ENCODE measurements at places on chromosomes 1 and 21. TPM values are rescaled to one million over a fixed set of nuclear protein-coding genes. Genes with fewer than 3 reads are reported as not detected.

DNA sequence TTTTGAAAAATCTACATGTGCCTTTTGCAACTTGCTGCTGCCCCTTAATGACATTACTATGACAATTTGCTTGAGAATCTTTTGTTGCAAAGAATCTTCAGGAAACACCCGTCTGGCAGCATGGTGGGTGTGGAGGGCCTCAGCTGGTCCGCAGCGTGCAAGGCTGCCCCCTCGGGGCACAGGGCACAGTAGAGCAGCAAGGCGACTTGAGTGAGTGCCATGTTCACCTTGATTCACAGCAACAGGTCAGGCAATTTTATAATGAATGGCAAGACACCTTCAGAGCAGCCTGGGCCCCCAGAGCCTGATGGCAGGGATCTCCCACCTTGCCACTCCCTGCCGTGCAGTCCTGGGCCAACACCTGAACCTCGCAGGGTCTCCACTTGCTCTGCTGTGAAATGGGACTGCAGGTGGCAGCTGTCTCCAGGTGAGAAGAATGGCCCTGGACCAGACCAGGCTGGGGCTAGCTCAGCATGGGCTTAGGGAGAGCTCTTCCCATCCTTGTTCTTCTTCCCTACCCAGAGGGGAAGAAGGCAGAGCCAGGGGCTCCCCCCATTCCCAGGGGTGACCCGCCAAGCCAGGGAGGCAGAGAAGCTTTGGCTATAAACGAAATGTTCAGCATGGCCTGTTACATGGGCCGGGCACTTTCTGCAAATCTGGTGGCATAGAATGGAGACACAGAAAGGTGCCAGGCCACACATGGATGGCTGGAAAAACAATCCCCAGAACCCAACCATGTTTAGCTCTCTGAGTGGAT, 34.5 kb upstream of the ACTRT2 start:
- no peak for DNase-seq

Gene LCE1A
- total RNA-seq: not detected

Gene CFAP57
- 0.32 TPM for total RNA-seq

- DNase-seq: no peak
Observed at GRCh38 chr1:56286506-56286905, 292.9 kb downstream of the PLPP3 start.

- DNase-seq: no peak
Observed at GRCh38 chr1:23589585-23589986, 30.3 kb upstream of the ID3 start.

Gene RIMS3
- total RNA-seq: not detected

Gene FMO5
- total RNA-seq: 4.9 TPM

- DNase-seq: no peak
Observed at GRCh38 chr1:193421487-193421886, 235.1 kb upstream of the B3GALT2 start.

DNA sequence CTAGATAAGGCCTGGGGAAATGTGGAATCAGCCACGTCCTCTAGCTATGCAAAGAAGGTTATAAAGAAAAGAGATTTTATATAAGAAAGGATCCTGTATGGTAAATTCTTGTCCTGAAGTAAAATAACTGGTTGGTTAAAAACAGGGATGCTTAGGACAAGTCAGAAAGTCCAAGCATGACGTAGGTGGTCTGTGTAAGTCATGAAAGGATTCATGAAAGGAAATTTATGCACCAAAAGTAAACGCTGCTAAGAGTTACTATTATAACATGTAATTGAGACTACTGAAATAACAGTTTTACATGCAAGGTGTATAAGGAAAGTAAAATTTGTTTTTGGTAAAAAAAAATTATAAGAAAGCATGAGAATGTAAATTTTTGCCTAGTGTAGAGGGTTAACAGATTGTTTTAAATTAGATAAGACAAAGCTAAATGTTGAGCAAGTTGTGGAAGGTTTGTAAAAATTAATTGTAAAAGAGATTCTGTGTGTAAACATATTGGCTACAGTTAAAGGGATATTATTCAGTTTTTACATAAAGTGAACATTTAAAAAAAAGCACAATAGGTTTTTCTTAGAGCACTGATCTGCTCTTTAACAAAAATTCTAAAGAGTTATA, 43.9 kb downstream of the PIGK start:
- peak; percentile 7 for DNase-seq

Gene AADACL3
- not detected for total RNA-seq

DNA sequence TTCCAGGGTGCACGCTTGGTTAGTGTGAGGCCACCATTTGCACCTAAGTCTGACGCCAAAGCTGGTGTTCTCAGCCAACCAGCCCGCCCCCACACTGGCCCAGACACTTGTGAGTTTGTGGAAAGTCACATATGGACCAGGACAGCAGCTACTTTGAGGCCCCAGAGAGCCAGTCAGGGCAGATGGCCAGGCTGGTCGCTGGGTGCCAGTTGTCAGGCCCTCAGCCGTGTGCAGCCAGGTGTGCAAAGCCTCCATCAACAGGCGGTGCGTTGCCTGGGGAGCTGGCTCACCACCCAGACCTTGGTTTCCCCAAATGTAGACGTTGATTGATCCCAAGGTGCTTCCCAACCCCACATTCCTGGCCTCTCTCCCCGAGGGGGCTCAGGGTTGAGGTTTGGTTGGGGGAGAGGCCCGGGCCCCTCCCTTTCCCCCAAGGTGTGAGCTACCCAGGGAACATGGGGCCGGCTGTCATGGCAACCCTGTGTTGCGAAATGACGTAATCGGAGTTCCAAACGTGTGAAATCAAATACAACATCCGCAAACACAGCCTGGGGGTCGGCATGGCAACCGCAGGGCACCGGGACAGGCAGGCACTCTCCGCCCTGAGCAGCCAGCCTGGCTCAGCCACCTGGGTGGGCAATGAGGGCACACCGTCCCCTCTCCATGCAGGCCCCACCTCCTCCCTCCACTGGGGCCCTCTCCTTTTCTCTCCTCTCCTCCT, 42.2 kb upstream of the WNT4 start:
- no peak for DNase-seq

DNA sequence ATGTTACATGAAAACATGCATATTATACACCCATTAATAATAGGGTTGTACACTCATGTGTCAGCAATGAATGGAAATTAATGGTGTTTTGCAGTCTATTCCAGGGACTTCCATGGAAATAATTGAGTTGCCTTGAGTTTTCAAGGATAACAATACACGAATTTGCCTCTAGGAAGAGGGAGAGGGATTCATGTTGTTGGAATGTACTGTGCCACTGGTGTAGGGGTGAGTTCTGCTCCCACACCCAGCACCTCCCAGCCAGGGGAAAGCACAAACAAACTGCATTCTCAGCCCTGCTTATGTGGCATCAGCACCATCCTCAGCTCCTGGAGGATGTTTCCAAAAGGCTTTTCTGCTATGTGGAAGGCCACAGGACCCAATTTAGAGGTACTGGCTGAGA, 57.8 kb downstream of the BCAR3 start:
- DNase-seq: peak; percentile 90

Gene TMEM61
- total RNA-seq: not detected

DNA sequence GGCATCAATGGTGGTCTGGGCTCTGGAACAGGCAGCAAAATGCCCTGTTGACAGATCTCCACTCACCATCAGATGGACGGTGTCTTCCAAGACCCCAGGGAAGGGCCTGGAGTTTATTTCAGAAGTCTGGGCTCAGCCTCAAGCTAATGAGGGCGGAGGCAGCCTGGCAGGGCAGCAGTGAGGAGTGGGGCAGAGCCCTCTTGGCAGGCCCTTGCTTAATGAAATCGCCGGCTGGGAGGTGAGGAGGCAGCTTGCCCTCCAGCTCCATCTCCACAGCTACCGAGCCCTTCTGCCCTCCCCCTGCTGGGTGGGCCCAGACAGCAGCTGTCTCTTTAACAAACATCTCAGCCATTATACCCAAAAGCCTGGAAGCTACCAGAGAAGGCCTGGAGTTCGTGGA, 22.0 kb upstream of the GRIK3 start:
- no peak for DNase-seq

DNA sequence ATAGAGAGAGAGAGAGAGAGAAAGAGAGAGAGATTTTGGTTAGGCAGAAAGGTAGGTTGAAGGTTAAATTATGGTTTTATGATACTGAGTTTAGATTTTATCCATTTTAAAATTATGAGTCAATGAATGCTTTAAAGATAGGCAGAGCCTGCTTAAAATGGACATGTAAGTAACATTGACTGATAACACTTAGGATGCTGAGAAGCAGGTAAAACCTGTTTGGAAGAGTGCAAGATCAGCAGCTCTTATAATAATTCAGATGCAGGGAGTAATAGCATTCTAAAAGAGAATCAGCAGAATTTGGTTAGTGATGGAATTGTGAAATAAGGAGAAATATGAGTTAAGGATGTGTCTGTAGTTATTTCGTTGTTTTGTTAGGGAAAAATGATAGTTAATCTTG, 446.6 kb downstream of the PLA2G4A start:
- no peak for DNase-seq

DNA sequence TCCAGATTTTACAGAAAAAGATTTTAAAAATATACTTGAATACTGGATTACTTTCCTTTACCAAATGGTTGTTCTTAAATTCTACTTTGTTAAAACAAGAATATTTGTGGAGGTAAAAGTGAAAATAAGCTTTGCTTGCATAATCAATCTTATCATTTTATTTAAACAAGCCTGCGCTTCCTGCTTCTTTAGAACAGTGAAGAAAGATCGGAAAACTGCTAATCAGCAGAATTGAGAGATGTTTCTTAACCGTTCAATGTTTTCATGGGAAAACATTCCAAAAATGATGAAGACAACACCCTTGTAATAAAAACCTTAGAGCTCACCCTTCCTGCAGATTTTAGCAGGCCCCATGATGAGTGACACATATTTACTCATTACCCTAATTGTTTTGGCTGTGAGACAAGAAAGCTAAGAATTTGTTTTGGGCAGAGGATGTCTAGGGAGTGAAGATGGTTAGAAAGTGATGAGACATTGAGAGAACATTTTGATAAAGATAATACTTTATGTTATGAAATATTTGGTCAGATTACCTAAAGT, 72.6 kb downstream of the TPR start:
- peak; percentile 48 for DNase-seq

Gene KLHL21
- 52.9 TPM for total RNA-seq

- peak; percentile 72 for DNase-seq
Observed at GRCh38 chr21:33751120-33751519, 108.8 kb downstream of the ITSN1 start.

Gene CHIA
- not detected for total RNA-seq

Gene ZRANB2
- total RNA-seq: 33.8 TPM

DNA sequence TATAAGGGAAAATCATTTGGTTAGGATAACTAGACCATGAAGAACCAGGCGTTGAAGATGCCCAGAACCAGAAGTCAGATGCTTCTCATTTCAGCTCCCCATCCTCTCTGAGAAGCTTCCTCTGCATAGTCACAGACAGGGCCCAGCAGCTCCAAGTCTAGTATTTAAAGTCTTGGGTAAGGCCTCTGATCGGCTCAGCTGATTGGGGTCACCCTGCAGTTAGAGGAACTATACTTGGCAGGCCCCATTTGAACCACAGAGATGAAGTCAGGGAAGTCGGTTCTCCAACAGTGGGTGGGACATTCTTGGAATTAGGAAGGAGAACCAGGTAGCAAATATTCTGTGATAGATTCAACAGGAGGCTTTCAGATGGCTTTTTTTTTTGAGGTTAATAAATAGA, 48.3 kb downstream of the SLC22A15 start:
- DNase-seq: no peak

Gene SLC5A9
- not detected for total RNA-seq

Gene DMBX1
- total RNA-seq: not detected

GRCh38 chr21:41816583-41817165, 49.8 kb upstream of the RIPK4 start:
- DNase-seq: peak; percentile 73

GRCh38 chr1:186994897-186995296, 166.1 kb downstream of the PLA2G4A start:
- DNase-seq: no peak

DNA sequence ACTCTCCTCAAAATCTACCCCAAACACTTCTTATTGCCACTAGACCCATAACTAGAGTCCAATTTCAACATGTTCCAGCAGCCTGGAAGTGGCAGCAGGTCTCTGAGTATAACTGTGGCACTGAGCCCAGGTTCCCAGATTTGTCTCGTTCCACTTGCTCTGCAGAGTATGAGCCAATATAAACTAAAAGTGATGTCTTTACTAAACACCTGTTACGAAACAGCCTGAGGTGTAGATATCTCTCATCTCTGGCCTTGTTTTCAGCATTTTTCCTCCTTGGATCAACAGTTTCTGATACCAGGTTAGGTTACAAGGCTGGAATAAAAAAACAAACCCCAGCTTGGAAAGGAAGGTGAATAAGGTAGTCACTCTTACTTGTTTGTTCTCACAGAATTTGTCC, 25.2 kb upstream of the PRDX6 start:
- no peak for DNase-seq

DNA sequence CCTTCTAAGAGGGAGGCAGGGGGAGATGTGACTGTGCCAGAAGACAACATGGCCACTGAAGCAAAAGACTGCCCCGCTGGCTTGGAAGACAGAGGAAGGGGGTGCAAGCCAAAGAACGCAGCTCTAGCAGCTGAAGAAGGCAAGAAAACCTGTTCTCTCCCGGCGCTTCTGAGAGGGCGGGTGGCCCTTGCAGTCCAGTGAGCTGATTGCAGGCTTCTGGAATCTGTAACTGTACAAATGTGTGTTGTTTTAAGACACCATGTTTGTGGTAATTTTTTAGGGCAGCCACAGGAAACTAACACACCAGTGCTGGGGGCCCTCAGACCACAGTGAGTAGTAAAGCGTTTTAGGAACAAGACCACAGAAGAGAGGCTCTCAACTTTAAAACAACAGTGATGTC, 47.0 kb downstream of the CD46 start:
- no peak for DNase-seq

Gene KANK4
- total RNA-seq: 0.25 TPM
